ENCODE measurements at places on chromosomes 3 and 15. TPM values are rescaled to one million over a fixed set of nuclear protein-coding genes. Genes with fewer than 3 reads are reported as not detected.

GRCh38 chr3:57864853-57865252 is 108.7 kb downstream of the SLMAP start:
- H3K36me3 ChIP-seq: no peaks in the 10 kb centered on the region
- H3K4me1 ChIP-seq: no peaks in the 10 kb centered on the region
- no peak overlapping the region for H3K27ac ChIP-seq
- H3K4me3 ChIP-seq: no peak overlapping the region
- no peaks in the 10 kb centered on the region for H3K27me3 ChIP-seq
- no peak for DNase-seq

Gene CD86
- total RNA-seq: 7.3 TPM

DNA sequence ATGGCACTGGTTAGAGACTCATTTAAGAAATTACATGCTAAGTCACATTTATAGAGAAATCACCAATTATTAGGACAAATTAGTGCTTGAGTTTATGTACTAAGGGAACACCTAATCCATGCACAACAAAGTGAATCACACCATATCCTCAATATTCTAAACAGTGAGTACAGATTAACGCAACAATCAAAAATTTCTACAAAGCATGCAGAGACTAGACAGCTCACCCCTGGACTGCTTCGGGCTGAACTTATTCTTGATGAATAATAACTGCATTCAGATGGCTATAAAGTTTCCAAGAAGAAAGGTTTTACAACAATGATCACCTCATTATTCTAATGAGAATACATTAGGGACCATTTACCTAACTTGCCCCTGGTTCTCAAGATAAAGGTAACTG is 66.5 kb downstream of the LRRFIP2 start:
- H3K27ac ChIP-seq: no peak overlapping the region
- H3K36me3 ChIP-seq: no peaks in the 10 kb centered on the region
- no peak for DNase-seq
- H3K4me3 ChIP-seq: no peak overlapping the region
- no peaks in the 10 kb centered on the region for H3K27me3 ChIP-seq

DNA sequence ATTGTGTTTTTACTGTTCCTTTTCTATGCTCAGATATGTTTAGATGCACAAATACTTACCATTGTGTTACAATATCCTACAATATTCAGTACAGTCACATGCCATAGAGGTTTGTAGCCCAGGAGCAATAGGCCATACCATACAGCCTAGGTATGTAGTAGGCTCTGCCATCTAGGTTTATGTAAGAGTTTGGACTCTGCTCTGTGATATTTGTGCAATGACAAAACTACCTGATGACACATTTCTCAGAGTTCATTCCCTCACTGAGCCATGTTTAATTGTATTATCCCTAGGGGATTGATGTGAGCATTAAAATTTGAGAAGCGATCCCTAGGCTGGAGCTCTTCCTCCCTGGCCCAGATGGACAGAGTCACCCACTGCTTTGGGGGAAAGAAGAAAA is 270.0 kb upstream of the PROK2 start:
- no peak overlapping the region for H3K4me3 ChIP-seq
- H3K27ac ChIP-seq: no peak overlapping the region
- DNase-seq: no peak
- H3K4me1 ChIP-seq: no peaks in the 10 kb centered on the region

- DNase-seq: no peak
- no peaks in the 10 kb centered on the region for H3K27me3 ChIP-seq
- no peak overlapping the region for H3K4me3 ChIP-seq
- no peaks in the 10 kb centered on the region for H3K4me1 ChIP-seq
- no peak overlapping the region for H3K27ac ChIP-seq
- no peaks in the 10 kb centered on the region for H3K36me3 ChIP-seq
Observed at GRCh38 chr3:191120447-191121298, 78.4 kb upstream of the OSTN start.

GRCh38 chr15:39184701-39185390 is 396.0 kb upstream of the THBS1 start:
- no peak overlapping the region for H3K27ac ChIP-seq
- H3K27me3 ChIP-seq: no peaks in the 10 kb centered on the region
- DNase-seq: no peak
- no peak overlapping the region for H3K4me3 ChIP-seq
- H3K36me3 ChIP-seq: no peaks in the 10 kb centered on the region
- H3K4me1 ChIP-seq: no peaks in the 10 kb centered on the region

- DNase-seq: no peak
- H3K27ac ChIP-seq: no peak overlapping the region
- no peak overlapping the region for H3K4me3 ChIP-seq
- H3K4me1 ChIP-seq: no peaks in the 10 kb centered on the region
- H3K36me3 ChIP-seq: no peaks in the 10 kb centered on the region
- no peaks in the 10 kb centered on the region for H3K27me3 ChIP-seq
Observed at GRCh38 chr3:127165036-127165435, 27.9 kb upstream of the PRR23E start.
